ENCODE measurements at places on chromosomes 13 and 19.

DNA sequence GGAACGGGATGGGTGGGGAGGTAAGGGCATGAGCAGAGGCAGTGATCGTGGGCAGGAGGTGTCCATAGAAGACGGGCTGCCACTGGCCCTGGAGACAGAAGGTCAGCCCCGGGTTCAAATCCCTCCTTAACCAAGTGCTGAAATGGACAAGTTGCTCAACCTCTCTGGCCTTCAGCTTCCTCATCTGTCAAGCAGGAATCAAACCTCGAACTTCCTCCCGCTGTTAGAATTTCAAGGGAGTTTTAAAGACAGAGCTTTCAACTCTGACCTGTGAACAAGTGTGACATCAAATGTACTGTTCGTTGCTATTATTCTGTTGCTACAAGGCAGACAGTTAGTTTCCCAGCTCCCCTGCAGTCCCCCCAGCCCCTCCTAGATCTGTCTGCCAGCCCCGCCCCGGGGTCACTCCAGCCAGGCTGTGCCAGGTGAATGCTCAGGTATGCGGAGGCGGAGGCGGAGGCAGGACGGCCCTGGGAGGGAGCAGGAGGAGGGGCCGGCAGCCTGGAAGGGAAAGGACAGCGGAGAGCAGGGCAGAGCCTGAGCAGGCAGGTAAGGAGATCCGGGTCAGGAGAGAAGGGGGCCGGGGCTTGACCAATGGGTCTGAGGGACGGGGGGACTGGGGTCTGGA is at the start of gene EPS8L1:
EPS8L1 (plus strand) TSS at position 499 of the 628 bp plus-strand sequence. CDS start 576 bp downstream, outside the sequence.
- DNase-seq, result no peak

DNA sequence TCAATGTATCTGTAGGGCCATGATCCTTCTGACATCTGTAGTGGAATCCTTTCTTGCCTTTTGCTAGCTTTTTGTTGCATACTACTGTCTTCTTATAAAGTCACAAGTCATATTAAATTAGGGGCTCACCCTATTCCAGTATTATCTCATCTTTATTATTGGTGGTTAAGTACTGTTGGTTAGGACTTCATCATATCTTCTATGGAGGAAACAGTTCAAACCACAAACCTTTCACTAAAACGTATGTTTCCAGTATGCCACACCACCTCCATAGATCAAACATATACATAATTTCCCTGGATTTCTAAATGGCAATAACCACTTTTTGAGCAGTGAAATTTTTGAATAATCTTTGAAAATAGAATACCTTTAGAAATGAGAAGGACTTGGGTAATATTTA is 62.8 kb upstream of the PCDH9 start:
- DNase-seq, result no peak

DNA sequence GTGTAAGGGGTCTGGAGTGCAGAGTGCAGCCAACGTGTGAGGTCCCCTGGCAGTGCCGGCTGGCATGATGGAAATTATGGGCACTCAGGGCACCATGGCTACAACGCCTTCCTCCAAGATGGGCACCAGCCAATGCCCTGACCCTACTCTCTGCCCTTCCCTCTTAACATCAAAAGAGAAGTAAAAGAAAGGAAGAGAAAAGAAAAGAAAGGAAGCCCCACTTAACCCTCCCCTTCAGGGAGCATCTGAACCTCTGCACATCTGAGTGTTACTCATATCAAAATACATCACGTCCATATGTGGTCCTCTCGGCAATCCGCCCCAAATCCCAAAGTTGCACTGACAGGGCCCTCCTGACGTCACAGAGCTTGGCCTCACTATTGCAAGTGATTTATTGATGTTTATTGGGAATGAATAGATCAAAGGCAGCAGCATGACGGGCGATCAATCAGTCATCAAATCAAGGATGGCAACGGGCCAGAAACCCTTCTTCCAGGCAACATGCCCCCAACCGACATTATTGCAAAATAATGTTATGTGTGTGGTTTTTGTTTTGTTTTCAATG is 1.3 kb downstream of the TSHZ3 start:
- DNase-seq, result no peak

GRCh38 chr13:34867590-34867989 is 74.5 kb upstream of the NBEA start:
- DNase-seq, result no peak

DNA sequence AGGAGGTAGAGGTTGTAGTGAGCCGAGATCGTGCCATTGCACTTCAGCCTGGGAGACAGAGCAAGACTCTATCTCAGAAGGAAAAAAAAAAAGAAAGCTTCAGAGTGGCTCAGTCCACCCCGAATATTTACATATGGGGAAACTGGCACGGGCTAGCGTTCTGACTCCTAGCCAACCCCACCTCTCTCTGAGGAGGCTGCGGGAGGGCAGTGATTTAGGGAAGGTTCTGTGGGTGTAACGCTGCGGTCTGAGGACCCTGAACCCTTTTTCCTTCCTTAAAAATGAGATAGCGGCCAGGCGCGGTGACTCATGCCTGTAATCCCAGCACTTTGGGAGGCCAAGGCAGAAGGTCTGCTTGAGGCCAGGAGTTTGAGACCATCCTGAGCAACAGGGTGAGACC is 5.0 kb downstream of the LRRC25 start:
- DNase-seq, result no peak

DNA sequence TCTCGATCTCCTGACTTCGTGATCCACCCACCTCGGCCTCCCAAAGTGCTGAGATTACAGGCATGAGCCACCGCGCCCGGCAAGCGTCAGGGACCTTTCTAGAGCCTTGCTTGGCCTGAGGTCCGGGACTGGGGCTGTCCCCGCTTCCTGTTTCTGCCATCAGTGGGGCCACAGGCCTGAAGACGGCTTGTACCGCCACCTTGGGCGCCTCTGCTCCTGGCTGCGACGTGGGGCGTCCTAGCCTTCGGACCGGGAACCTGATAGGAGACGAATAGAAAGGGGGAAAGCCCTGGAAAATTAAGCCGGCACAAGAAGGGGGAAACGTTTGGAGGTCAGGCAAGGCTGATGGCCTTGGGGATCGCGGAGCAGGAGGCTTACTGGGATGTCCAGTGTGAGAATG is 35.1 kb downstream of the RNF6 start:
- DNase-seq, result peak; percentile 26

DNA sequence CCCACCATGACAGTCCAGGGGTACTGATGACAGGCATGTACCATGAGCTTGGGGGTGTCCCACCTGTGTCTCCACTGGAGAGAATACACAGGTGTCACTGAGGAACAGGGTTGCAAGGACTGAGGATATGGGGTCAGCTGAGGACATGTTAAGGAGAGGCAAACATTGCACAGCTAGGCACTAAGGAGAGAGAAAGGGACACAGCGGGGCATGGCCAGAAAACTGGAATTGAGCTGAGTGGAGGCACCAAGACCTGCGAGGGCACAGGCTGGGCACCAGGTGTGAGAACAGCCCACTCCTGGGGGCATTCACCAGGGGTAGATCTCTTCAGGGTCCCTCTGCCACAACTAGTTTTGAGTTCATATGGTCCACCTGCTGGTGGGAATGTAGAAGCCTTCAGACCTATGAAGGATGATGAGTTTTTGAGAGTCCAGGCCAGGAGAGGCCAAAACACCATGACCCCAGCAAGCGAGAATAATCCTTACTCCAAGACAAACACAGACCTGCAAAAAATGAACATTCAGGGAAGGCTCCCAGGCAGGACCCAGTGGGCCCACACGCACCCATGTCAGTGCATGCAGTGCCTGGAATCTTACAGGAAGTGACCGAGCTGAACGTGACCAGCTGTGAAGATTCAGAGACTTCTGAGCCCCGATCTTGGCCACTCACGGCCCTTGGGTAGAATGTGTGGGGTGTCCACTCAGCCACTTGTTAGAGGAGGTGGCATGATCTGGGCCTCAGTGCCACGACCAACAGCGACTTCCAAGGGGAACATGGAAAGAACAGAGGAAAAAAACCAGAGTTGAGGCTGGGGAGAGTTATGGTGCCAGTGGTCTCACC is 1.4 kb upstream of the ZNF584 start:
- DNase-seq, result no peak

- no peak for DNase-seq
Observed at GRCh38 chr13:80737513-80737912, 396.6 kb upstream of the SPRY2 start.

GRCh38 chr19:39111593-39112199 is 13.9 kb upstream of the PAK4 start:
- DNase-seq, result no peak

GRCh38 chr19:10503002-10503789 is at the start of gene KEAP1:
Gene KEAP1, minus strand, starts transcription at chr19:10503356. Its CDS starts 3,323 bp downstream, at chr19:10500033.
- DNase-seq, result peak; percentile 62

DNA sequence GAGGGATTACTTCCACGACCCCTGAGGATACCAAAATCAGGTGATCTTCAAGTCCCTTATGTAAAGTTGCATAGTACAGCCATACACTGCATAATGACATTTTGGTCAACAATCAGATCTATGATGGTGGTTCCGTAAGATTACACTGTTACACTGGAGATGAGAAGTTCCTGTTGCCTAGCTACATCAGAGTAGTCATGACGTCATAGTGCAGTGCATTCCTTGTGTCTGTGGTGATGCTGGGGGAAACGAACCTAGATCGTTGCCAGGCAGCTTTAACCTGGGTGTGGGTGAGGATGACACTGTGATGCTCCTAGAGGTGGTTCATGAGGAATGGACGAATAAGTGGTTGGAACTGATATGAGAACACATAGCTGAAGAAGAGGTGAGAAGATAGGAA is 9.1 kb downstream of the ZNF610 start:
- DNase-seq, result no peak

GRCh38 chr13:74372511-74372910 is 238.3 kb upstream of the KLF12 start:
- no peak for DNase-seq

GRCh38 chr19:1291761-1292418 is 6.2 kb downstream of the EFNA2 start:
- no peak for DNase-seq

GRCh38 chr13:34513526-34513925 is 428.5 kb upstream of the NBEA start:
- DNase-seq, result no peak

- no peak for DNase-seq
Observed at GRCh38 chr13:29484236-29484635, 111.3 kb downstream of the SLC7A1 start.

GRCh38 chr13:94182185-94182761 is 297.2 kb downstream of the DCT start:
- no peak for DNase-seq

GRCh38 chr13:74687442-74688182 is 553.4 kb upstream of the KLF12 start:
- DNase-seq, result no peak

- no peak for DNase-seq
Observed at GRCh38 chr19:48424694-48425219, 21.0 kb upstream of the GRWD1 start.

DNA sequence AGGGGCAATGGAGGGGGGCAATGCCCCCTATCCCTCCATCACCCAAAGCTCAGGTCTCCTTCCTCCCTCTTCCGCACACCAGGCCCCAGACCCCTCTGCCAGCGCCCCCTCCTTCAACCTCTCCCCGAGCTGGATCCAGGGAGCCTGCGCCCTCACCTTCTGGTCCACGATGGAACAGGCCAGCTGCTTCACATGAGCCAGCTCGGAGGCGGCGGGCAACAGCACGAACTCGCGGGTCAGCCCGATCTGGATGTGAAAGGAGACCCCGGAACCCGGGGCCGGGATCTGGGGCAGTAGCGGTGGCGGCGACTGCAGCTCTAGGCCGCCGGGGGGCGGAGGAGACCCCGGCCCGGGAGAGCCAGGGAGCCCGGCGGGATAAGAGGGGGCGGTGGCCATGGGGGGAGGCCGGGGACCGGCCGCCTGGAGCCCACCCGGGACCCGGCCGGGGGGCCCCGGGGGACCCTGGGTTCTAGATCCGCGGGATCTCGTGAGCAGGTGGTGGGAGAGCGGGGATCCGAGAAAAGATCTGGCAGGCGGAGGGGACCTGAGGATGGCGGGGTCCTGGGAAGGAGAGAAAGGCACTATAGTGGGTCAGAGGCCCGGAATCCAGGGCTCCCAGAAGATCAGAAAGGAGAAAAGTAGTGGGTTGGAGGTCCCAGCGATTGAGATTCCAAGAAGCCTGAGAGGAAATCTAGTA is 791 bp downstream of the PRKD2 start:
- DNase-seq, result peak; percentile 51

DNA sequence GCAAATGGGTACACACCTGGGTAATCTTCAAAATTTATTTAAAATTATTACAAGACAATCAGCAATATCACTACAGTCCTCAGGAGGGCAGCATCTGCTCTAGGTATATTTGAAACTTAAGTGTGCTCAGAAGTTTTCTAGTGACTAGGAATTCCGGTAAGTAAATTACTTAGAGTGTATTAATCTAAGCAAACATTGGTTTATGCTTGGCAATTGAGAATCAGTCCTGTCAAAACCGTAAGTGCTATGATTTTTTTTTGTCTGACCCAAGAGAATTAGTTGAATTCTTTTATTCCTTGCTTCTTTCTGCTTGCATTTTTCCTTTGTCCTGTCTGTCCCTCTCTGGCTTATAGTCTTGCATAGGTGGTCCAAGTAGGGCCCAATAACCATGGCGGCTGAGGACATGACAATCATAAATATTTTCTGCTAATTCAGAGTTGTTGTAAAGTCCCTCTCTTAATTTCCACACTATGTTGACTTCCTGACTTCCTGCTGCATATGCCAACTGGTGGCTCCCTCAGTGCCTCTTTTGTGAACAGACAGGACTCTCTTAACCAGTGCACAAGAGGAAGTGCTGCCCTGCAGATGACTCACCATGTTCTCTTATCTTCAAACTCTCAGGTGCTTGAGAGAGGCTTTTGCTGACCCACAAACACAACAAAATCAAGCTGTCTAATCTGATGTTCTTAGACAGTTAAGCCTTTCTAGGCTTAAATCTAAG is 82.2 kb downstream of the SLAIN1 start:
- DNase-seq, result peak; percentile 31

DNA sequence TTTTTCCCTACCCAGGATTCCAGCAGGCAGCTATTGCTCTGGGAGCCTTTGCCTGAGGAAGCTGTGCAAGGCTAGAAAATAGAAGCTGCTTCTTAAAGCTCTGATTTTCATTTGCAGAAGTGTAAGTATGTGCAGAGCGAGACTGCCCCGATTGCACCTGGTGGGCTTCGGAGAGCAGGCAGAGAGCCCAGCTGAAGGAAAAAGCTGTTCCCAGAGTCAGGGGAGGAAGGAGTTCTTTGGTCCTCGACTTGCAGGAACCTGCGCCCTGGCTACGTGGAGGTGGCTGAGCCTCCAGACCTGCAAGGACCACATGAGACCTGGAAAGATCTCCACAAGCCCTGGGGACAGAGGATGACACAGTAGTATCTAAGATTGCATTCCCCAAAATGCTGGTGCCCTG is 235.0 kb upstream of the ARGLU1 start:
- DNase-seq, result no peak

DNA sequence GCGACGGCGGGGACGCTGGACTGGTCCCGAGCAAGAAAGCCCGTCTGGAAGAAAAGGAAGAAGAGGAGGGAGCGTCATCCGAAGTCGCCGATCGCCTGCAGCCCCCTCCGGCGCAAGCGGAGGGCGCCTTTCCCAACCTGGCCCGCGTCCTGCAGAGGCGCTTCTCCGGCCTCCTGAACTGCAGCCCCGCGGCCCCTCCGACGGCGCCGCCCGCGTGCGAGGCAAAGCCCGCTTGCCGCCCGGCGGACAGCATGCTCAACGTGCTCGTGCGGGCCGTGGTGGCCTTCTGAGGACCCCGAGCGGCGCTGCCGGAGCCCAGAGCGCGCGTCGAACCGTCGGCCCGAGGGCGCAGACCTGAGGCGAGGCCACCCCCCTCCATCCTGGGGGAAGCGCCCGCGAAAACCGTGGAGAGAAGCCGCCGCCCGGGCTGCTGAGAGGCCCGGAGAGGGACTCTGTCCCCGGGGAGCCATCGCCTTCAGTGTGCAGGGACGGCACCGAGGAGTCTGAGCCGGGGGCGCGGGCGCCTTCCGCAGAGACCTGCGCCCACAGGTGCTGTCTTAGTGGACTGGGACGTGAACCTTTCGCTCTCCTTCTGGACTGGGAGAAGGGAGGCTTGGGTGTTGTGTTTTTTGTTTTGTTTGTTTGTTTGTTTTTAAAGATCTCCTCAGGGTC is 3.5 kb downstream of the IER2 start:
- DNase-seq, result no peak
